ENCODE measurements at places on chromosomes 6 and 20.

- no peak for DNase-seq
Measured at GRCh38 chr6:50822078-50822476, 3.4 kb downstream of the TFAP2B start.

DNA sequence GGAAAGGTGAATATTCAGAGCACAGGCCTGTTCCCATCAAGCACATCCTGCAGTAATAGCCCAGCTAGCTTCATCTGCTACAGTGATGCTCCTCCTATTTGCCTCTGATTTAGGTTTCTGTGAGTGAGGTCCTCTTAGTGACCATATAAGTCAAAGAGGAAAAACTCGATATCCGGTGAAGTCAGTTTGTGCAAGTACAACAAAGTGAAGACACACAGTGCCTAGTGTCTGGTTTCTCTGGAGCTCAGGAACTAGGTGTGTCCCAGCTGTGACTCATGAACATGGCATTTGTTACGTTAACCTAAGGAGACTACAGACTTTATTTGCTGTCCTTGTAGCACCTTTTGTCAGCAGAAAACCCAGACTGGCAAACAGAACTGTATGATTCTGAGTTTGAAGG is 33.9 kb downstream of the EDN1 start:
- no peak for DNase-seq

DNA sequence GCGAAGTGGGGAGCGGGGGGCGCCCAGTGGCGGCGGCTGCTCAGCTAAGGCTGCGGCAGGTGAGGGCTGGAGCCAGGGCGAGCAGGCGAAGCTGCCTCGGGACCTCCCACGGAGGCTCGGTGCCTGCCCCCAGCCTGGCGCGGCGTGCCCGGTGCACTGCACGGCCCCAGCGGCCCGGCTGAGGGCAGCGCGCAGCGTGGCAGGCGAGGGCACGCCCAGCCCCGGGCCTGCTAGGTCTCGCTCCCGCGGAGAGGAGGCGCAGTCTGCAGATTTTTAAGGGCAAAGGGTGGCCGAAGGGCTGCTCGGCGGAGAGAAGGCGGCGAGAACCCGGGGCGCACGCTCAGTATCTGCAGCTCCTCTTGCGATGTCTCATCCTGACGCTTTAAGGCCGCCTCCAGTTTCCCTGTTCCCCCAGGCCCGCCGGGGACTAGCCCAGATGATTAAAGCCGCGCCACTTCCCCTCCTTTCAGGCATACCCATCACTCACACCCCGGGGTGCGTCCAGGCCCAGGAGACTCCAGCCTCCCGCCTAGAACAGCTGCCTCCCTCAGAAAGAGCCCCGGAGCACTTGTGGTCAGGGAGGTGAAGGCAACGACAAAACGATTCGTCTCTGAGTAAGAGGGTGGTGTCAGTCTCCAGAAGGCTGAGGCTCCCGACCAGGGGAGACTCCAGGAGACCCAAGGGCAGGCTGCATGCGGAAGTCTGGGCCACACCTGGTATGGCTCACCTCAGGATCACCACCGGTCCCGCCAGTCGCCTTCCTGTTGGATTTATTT is at the start of gene FERMT1:
Gene FERMT1, minus strand, starts transcription at position 158 of the 776 bp plus-strand sequence. CDS start 3,476 bp downstream, outside the sequence.
- peak; percentile 55 for DNase-seq

GRCh38 chr6:56795466-56796195 is 152.9 kb upstream of the DST start:
- no peak for DNase-seq

GRCh38 chr6:38161754-38162492 is 342.4 kb downstream of the ZFAND3 start:
- DNase-seq = no peak

DNA sequence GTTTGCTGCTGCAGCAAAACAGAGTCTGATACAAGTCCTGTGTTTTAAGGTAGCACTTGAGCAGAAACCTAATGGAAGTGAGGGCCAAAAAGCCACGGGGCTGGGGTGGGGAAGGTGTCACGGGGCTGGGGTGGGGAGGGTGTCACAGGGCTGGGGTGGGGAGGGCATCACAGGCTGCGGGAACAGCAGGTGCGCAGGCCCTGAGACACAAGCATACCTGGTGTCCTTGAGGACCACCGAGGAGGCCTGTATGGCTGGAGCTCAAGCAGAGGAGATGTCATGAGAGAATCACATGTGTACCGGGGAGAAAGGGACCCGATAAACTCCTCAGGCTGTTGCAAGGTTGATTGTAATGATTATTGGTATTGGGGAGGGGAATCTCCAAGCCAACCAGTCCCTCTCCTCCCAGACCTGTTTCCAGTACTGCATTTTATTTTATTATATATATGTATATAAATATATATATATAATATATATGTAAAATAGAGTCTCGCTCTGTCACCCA is 13.6 kb upstream of the SPO11 start:
- no peak for DNase-seq

- no peak for DNase-seq
Measured at GRCh38 chr20:56503916-56504315, 20.6 kb upstream of the FAM209A start.

DNA sequence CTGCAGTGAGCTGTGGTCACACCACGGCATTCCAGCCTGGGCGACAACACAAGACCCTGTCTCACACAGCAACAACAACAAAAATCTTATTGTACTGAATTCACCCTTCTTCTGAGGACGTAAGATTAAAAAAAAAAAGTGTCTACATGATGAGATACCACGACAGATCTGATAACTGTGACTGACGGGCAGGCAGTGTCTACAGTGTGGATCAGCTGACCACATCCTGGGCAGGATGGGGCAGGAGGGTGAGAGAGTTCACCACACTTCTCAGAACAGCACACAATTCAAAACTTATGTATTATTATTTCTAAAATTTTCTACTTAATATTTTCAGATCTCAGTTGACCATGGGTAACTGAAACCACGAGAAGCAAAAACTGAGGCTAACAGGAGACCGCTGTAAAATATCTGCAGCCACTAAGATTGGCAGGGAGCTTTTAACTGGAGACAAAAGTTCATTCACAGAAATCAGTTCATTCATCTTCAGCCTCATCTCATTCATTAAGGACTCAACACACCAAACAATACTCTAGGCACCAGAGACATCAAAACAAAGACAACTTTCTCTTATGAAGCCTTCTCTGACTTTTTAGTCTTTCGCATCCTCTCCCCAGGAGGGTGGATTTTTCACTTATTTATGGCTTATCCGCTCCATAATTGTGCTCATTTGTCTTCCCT is 15.7 kb upstream of the NHSL1 start:
- no peak for DNase-seq

- no peak for DNase-seq
Measured at GRCh38 chr6:135163440-135163738, 17.7 kb upstream of the MYB start.

DNA sequence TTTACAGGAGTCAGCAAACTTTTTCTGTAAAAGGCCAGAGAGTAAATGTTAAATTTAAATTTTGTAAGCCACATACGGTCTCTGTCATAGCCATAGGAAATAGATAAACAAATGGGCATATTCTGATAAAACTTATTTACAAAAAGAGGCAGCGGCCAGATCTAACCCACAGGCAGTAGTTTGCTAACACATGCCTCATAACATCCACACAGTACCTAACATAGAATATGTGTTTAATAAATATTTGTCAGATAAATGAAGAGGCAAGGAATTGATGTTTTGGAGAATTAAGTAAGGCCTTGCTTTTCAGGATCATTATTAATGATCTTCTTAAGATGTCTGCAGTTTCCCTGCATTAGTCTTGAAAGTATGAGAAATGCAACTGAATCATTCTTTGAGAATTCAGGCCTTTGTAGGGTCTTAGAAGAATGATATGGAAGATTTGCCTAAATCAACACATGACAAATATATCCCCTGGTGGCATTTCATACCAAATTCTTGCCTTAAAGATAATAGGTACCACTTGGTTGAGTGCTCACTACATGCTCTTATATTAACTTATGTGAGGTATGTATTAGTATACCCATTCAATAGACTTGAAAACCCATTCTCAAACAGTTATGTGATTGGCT is 39.3 kb upstream of the TRAM2 start:
- no peak for DNase-seq

- DNase-seq = no peak
Measured at GRCh38 chr20:2618815-2619214, 33.6 kb upstream of the NOP56 start.

DNA sequence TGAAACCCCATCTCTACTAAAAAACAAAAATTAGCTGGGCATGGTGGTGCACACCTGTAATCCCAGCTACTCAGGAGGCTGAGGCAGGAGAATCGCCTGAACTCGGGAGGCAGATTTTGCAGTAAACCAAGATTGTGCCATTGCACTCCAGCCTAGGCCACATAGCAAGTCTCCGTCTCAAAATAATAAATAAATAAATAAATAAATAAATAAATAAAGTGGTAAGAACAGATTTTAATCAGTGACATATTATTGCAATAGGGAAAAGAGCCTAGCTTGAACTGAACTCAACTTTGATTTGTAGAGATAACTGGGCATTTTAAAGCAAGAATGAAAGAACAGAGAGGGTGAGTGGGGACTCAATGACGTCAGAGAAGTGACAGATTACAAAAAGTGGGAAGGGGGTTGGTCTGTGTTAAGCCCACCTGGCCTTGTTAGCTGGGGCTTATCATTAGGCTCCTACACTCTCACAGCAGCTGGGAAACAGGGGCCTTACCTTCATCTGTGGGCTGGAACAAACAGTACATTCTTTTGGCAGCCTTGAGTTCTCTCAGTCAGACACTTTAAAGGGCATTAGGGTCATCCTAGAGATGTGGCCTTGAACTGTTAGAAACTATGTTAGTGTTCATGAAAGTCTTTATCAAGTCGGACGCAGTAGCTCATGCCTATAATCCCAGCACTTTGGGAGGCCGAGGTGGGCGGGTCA is 24.5 kb upstream of the KIFC1 start:
- DNase-seq = no peak

DNA sequence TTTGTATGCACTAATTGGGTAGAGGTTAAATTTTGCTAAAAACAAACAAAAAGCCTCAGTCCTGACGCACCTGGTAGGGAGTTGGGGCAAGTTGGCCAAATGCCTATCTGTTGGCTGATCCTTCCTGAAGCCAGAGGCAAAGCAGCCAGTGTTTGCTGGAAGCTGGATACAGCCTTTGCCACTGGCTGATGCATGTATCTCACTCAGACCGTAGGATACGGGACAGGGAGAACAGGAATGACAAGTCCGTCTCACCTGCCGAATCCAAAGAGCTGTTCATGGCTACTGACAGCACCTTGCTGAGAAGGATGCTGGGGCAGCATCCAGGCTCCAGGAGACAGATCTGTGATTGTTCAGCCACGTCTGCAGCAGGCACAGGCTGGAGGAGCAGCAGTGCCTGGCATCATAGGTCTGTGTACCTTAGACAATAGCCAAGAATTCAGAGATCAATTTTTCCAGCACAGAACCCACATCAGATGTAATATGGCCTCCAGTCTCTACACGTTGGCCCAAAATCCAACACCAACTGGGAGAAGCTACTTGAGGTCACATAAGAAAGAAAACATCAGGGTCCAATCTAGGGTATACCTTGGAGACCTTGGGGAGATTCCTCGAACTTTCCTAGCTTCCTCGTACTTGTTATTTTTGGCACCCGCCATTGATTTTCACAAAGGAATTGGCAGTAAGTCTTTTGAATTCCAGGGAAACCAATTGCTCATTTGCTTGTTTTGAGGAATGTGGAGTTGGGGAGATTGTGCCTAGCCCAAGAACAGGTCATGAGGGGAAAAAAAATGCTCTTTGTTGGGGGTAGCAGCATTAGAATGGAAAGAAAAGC is 108.5 kb upstream of the ARMC2 start:
- DNase-seq = no peak

GRCh38 chr20:56986931-56987720 is 279.3 kb downstream of the BMP7 start:
- DNase-seq = no peak

DNA sequence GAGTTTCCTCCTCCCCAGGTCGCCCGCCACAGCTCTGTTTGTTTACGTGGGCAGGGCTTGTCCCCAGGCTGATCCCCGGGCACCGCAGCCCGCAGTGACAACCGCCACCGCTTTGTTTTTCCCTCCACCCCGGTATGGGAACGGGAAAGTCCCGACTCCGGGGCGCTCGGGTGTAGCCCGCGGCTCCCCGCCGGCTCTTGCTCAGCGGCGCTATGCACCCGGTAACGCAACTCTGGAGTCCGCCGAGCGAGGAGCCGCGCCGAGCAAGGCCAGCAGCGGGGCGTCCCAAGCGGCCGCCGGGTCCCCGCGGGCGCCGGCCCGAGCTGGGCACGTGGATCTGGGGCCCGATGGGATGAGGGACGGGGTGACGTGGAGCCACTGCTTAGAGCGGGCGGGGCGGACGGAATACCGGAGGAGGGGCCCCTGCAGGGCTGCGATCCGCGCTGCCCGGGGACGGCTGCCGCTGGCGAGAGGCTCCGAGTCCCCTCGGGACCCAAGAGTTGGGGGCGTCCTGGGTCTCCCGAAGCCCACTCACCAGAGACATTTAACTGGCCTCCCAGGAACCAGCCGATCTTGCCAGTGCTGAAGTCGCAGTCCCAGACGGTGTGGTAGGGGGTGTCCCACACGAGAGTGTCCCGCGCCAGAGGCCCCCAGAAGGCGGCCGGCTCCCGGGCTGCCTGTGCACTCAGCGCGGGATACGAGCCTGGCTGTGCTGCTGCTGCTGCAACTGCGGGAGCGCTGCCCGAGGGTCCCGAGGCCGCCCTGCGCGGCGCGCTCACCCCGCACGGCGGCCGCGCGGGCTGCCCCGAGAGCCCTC is 497 bp downstream of the ACSS1 start:
- DNase-seq = peak; percentile 61

DNA sequence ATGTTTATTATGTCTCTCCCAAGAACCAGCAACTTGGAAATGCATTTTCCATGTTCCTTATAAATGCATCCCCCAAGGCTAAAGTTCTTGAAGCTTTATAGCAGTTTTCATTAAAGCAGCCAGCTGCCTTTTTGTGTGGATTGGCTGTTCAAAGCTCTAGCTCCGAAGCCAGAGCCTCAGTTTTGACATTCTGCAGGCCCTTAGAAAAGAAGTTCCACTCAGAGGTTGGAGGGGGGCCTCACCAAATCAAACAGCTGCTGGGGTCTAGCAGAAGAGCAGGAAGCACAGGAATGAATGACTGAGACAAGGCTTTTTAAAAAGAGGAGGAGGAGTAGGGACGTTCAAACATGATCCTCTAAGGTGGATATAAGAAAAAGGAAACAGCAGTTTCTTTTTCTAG is 4.2 kb upstream of the POU3F2 start:
- DNase-seq = no peak

- DNase-seq = no peak
Measured at GRCh38 chr6:115441651-115442050, 619.0 kb downstream of the FRK start.

GRCh38 chr6:38095054-38095453 is 275.5 kb downstream of the ZFAND3 start:
- no peak for DNase-seq

DNA sequence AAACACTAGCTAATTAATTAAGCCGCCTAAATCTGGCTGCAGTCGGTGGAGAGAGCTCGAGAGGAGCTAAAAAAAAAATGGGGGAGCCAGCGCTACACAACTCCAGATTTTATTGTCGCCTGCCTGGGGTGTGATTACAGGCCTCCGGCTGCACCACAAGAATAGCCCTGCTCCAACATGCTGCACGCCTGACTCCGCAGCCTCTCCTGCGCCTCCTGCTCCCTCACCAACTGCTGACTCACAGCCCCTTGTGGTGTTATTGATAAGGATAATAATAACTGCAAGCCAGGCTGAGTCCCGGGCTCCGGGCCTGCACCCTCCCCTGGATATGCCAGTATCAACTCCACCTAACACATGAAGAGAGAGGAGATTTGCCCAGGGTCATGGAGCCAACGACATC is 16.8 kb downstream of the SIRPA start:
- no peak for DNase-seq

- DNase-seq = no peak
Measured at GRCh38 chr6:43977404-43978111, 149.7 kb downstream of the MRPL14 start.
